ENCODE measurements at places on chromosomes 3 and 15.
A peak's percentile ranks its signal among the peaks of the same experiment; 100 is the strongest.

GRCh38 chr15:90873998-90874605, 5.7 kb downstream of the FURIN start:
- DNase-seq = no peak

GRCh38 chr3:169686874-169687273, 23.4 kb upstream of the MECOM start:
- no peak for DNase-seq

DNA sequence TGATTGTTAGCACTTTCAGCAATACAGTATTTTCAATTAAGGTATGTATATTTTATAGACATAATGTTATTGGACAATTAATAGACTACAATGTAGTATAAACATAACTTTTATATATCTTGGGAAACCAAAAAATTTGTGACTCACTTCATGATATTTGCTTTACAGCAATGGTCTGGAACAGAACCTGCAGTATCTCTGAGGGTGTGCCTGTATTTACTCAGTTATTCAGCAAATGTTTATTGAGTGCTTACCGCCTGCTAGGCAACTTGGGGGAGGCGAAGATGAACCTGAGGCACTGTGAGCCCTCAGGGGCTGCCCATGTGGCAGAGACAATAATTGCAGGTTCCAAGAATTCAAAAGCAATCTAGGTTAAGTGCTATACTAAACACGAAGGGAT, 144.8 kb downstream of the GABRB3 start:
- no peak for DNase-seq

GRCh38 chr15:66707310-66708082, 5.5 kb downstream of the SMAD6 start:
- no peak for DNase-seq

GRCh38 chr15:40102897-40103858, 5.5 kb downstream of the BMF start:
- DNase-seq = no peak

- no peak for DNase-seq
Observed at GRCh38 chr15:64697911-64698369, 77.4 kb downstream of the RBPMS2 start.

DNA sequence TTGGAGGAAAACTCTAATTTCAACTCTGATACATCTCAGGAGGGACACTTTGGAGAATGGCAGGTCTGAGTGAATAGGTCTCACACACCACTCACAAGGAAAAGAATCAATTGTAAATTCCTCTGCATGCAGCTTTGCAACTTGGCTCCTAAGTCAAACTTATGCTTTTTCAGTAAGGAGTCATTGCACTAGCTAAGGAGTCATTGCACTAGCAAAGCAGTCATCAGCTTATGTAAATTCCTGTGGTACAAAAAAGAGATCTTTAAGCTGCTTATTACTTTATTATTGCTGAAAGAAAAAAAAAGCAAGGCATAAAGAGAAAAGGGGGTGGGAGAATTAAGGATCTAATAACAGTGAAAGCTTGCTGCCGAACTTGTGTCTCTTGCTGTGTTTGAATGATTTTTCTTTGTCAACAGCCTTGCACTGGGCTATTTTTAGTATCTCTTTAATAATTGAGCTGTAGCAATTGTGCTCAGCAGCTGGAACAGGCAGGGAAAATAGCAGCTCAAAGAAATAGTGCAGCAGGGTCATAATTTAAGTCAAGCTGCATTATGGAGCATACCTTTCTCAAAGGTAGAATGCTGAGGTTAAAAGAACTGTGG, 154.3 kb upstream of the ARPP21 start:
- no peak for DNase-seq

DNA sequence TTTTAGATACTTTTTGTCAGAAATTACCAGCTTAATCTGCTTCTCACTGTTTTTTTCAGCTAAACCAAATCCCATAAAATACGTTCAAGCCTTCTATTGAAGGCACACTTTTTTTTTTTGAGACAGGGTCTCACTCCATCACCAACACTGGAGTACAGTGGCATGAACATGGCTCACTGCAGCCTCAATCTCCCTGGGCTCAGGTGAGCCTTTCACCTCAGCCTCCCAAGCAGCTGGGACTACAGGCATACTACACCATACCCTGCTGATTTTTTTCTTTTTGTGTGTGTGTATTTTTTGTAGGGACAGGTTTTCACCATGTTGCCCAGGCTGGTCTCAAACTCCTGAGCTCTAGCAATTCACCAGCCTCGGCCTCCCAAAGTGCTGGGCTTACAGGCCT, 3.7 kb downstream of the RAF1 start:
- DNase-seq = no peak

- DNase-seq = no peak
Observed at GRCh38 chr3:50490424-50490823, 13.0 kb downstream of the CACNA2D2 start.

- DNase-seq = no peak
Observed at GRCh38 chr3:88926221-88926620, 181.2 kb upstream of the EPHA3 start.

DNA sequence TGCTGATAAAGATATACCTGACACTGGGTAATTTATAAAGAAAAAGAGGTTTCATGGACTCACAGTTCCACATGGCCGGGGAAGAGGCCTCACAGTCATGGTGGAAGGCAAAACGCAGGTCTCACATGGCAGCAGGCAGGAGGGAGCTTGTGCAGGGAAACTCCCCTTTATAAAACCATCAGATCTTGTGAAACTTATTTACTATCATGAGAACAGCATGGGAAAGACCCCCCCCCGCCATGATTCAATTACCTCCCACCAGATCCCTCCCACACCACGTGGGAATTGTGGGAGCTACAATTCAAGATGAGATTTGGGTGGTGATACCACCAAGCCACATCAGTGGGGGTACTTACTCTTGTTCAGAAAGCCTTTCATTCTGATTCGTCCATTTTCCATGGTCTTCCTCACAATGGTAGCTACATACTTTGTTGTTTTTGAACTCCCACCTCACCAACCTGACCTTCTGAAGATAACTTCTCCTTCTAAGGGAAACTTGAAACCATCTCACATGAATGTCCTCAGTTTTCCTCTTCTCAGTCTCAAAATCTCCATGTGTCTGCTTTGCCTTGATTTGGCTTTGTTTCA, 275.6 kb upstream of the PROK2 start:
- no peak for DNase-seq

DNA sequence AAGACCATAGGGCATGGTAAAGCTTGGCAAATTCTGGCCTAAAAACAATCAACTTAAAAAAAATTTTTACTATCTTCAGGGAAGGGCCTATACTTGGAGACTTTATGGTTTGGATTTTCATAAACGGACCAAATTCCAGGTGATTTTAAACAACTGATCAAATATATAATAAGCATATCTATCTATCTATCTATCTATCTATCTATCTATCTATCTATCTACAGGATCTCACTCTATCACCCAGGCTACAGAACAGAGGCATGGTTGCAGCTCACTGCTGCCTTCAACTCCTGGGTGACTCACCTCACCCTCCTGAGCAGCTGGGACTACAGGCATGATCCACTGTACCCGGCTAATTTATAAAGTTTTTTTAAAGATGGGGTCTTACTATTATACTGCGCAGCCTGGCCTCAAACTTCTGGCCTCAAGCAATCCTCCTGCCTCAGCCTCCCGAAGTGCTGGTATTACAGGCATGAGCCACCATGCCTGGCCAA, 6.7 kb downstream of the SPPL2A start:
- DNase-seq = no peak

DNA sequence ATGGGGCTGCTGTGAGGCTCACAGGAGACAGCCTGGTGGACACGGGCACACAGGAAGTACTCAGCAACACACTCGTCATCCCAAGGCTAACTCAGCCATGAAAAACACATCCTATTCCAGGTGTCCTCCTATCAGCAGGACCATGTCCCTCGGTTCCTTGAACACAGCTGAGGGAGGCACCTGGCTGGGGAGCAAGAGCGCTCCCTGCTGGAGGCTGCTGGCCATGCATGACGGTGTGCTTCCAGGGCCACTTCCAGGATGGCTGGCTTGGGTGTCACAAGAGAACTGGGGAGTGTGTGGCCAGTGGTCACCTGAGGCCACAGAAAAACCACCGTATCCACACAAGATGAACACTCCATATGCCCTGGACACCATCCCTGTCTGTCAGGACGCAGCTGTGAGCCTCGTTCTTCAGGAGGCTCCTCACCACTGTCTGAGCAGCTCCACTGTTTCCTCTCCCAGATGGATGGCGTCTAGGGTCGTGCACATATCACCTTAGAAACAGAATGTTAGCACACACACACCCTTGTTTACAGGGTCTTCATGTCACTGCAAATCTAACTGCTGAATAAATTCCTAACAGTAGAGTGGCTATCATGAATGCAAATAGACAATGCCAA, 31.0 kb downstream of the POC1A start:
- DNase-seq = peak; percentile 66

GRCh38 chr3:65030847-65031463, 343.2 kb upstream of the ADAMTS9 start:
- peak; percentile 93 for DNase-seq

All from HT1080 (cell line).